ENCODE measurements at places on chromosomes 7 and 10.
A peak's percentile ranks its signal among the peaks of the same experiment; 100 is the strongest.

GRCh38 chr10:99234791-99235657, 628 bp downstream of the HPSE2 start:
- peak; percentile 26 for DNase-seq

GRCh38 chr7:105389088-105389650, 448 bp upstream of the SRPK2 start:
- peak; percentile 78 for DNase-seq

- peak; percentile 50 for DNase-seq
These were observed 402.2 kb downstream of the ANKRD7 start for GRCh38 chr7:118626739-118627138.

GRCh38 chr10:112907893-112908292, 42.2 kb upstream of the TCF7L2 start:
- no peak for DNase-seq

- no peak for DNase-seq
These were observed 13.1 kb downstream of the DDC start for GRCh38 chr7:50552139-50552538.
